ENCODE measurements at places on chromosomes 2 and 18. TPM values are rescaled to one million over a fixed set of nuclear protein-coding genes. Genes with fewer than 3 reads are reported as not detected.

Gene RUFY4
- total RNA-seq: not detected

Gene KIF3C
- total RNA-seq: 26.3 TPM

Gene GRB14
- 24.1 TPM for total RNA-seq

Gene TRIM54
- total RNA-seq: 1.5 TPM

Gene GPBAR1
- 1.0 TPM for total RNA-seq

DNA sequence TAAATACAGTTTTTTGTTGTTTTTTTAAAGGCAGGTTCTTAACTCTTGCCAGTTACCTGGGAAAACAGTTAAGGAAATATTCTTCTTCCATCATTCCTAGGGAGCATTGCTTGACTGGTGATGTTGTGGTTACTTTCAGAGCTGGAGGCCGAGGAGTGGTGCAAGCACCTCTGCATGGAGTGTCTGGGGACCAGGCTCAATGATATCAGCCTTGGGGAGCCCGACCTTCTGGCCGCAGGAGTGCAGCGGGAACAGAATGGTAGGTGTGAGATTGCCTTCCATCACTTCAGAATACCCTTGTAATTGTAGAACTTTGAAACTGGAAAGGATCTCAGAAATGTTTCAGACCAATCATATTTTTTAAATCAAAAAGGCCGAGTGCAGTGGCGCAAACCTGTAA is 270.1 kb downstream of the CD226 start:
- no peak for DNase-seq

GRCh38 chr2:88188748-88189147 is 18.6 kb downstream of the THNSL2 start:
- DNase-seq: no peak

DNA sequence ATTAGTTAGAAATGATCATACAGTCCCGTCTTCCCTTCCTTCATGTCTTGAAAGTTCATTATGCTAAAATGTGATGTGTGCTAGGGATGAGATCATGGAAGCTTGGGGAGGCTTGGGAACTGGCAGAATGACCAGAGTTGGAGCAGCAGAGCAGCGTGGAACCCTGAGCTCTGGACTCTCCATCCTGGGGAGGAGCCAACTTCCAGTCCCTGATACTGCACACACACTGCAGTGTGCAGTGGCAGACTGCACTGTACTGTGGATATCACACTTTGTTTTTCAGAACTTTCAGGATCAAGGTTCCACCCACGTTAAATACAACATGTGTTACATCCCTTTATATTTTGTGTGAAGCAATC is 27.3 kb upstream of the GREB1 start:
- DNase-seq: no peak

DNA sequence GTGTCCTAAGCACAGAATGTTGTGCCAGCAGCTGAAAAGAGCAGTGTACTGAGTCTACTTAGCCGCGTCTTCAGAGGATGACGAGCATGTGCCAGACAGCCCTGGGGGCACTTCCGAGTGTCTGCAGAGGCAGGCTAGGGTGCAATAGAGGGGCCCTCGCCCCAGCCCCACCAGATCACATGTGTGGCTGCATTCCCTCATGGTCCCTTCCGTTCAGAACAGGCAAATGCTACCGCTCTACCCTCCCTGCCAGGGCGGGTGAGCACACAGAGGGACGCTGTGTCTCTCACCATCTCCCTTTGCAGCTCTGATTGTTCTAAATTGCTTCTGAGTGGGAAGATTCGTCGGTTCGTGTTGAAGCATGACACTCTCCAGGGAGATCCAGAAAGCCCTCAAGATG is 212.2 kb upstream of the RAB12 start:
- DNase-seq: no peak

- no peak for DNase-seq
Measured at GRCh38 chr2:98551316-98551715, 57.0 kb downstream of the COA5 start.

DNA sequence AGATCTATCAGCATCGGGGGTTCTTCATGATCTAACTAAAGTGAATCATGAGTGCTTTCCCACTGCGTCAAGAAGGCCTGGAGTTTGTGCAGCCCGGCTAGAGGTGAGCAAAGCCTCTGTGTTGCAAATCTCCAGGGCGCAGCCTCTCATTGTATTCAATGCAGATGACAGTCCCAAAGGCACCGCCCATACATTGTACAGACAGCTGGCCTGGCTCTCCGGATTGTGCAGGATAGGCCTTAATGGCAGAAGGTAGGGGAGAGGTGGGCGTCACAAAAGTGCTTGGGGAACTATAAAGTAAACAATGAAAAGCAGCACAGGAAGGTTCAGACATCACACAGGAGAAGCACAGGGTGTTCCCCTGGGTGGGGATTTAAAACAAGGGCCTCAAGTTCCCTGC is 907 bp upstream of the GYPC start:
- no peak for DNase-seq

GRCh38 chr2:156396126-156396525 is 40.1 kb upstream of the GPD2 start:
- no peak for DNase-seq

GRCh38 chr2:223041527-223042109 is 10.4 kb upstream of the KCNE4 start:
- peak; percentile 69 for DNase-seq

GRCh38 chr2:26178746-26179436 is 6.0 kb downstream of the GAREM2 start:
- no peak for DNase-seq

DNA sequence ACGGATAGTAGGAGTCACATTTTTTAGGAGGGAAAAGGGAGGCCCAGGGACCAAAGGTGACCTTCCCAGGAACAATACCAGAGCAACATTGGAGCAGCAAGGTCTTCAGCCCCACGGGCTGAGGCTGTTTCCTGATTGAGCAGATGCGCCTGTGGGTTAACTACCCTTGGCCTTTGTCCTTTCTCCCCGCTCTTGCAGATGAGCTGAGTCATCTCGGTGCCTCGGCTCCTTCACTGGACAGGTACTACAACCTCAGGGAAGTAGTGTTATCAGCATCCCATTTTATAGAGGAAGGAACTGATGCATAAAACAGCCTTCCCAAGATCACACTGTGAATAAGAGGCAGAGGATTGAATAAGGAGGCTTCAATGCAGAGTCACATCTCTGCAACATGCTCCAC is 43.5 kb downstream of the DHRS9 start:
- DNase-seq: no peak

DNA sequence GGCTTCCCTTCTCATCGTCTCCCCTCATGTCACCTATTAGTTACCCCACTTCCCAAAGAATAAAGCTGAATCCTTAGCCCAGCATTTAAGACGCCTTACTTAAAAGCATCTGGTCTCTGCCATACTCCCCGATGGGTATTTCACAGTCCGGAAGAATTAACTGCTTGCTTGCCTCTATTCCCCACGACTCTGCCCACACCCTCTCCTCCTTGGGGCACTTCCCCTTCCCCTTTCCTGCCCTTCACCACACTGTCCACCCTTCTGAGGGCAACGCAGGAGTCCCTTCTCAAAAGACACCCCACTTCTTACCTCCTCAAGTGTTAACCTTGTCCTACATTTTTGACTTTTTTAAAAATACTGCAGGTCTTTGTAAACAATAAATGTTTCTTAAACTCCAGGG is 60.1 kb upstream of the RMP24 start:
- DNase-seq: no peak

DNA sequence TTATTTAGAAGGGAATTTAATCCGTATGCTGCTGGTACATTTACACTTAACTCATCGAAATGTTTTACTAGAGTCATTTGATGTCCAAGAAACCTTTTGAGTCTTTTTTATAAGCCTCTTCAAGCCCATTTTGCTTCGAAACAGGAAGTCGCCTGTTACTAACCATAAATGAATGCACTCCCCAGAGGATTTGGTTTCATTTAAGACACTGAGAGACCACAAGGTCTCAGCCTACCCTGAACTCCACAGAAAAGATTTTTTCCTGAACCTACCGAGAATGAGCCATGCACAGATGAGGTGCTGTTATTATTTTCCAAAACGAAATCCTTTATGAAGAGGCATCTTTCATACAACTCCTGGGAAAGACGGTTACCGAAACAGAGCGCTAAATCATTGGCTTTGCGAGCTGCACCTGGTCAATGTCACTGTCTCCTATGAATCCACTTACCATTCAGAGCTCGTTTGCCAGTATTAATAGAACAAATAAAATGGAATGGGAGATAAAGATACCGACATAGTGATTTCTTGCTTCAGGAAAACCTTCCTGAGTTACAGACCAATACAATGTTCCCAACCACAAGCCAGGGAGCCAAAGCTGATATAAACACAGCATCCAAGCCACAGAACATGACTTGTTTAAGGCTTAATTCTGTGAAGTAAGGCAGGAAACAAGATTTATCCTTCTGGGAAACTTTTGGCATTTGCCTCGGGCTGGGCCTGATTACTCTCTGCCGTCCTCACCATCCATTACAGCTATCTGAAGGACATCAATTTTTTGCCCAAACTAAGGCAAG is 382.1 kb downstream of the OSR1 start:
- DNase-seq: no peak

DNA sequence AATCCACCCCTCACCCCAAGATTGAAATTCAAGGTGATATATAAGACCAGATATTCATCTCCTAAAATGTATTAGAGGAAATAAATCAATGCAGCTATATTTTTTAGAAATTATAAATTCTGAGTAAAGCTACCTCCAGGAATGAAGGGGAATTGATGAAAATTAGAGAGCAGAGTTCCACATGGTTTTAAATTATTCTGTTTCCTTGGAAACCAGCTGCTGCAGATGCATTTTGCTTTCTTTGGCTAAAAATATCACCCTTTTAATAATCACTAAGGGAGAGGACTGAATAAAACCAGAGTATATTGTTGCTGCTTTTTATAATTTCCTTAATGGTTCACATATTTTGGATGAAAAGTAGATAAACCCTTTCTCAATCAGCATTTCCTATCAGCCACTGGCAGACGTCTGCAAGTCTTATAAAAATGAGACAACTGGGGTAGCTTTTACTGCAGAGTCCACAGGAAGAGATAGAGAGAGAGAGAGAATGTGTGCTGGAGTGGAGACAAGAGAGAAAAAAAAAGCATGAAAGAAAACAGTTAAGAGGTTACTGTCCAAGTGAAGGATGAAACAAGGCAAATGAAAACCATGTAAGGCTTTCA is 2.0 kb downstream of the CSRNP3 start:
- DNase-seq: no peak

- DNase-seq: no peak
Measured at GRCh38 chr2:180520206-180520605, 460.2 kb upstream of the UBE2E3 start.

Data from epithelial cell of proximal tubule (primary cell).